Kidney (tissue), 22 donors: ENCODE measurements at places on chromosomes 7 and 10. TPM values are rescaled to one million over a fixed set of nuclear protein-coding genes. Genes with fewer than 3 reads are reported as not detected.

Gene STOX1
- total RNA-seq, result 1.5 TPM

Gene CYP3A4
- total RNA-seq, result not detected

Gene MPP7
- total RNA-seq, result 11.6 TPM

Gene LHPP
- total RNA-seq, result 16.6 TPM

Gene ZNF117
- 12.6 TPM for total RNA-seq

Gene LBX1
- not detected for total RNA-seq

Gene VIM
- 1,044 TPM for total RNA-seq

- no peak for DNase-seq
Observed at GRCh38 chr7:13778967-13779366, 210.5 kb downstream of the ETV1 start.

DNA sequence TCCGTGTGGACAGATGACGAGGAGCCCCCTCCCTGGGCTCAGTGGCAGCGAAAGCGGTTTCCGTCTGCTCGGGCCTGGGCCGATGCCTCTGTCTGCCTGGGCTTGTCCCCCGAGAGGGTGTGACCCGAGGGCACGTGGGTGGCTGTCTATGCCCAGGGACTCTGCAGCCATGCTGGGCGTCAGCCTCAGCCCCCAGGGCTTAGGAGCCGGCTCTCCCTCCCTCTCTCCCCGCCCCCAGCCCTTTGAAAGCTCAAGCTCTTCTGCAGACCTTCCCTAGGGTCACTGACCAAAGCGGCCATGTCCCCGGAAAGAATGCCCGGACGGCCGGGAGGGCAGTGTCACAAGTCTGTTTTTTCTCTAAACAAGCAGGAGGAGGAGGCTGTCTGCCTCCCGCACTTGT lies 7.1 kb downstream of the MICALL2 start:
- peak; percentile 73 for DNase-seq

- no peak for DNase-seq
Observed at GRCh38 chr7:22855049-22855392, 32.4 kb upstream of the TOMM7 start.

- DNase-seq, result peak; percentile 92
Observed at GRCh38 chr7:100835903-100836811, 8.8 kb upstream of the EPHB4 start.

DNA sequence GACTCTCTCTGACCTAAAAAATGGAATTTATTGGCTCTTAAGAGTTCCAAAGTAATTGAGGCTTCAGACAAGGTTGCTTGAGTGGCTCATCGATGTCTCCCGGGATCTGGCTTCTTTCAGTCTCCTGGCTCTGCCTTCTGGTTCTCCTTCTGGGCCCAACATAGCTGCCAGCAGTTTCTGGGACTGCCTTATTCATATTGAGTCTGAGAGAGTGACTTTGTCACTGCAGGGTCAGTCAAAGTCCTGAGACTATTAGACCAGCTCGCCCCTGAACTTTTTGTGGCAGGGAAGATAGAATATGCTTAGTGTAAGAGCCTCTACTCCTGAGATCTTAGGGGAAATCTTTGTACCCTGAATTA lies 94.0 kb downstream of the MMRN2 start:
- DNase-seq, result no peak

DNA sequence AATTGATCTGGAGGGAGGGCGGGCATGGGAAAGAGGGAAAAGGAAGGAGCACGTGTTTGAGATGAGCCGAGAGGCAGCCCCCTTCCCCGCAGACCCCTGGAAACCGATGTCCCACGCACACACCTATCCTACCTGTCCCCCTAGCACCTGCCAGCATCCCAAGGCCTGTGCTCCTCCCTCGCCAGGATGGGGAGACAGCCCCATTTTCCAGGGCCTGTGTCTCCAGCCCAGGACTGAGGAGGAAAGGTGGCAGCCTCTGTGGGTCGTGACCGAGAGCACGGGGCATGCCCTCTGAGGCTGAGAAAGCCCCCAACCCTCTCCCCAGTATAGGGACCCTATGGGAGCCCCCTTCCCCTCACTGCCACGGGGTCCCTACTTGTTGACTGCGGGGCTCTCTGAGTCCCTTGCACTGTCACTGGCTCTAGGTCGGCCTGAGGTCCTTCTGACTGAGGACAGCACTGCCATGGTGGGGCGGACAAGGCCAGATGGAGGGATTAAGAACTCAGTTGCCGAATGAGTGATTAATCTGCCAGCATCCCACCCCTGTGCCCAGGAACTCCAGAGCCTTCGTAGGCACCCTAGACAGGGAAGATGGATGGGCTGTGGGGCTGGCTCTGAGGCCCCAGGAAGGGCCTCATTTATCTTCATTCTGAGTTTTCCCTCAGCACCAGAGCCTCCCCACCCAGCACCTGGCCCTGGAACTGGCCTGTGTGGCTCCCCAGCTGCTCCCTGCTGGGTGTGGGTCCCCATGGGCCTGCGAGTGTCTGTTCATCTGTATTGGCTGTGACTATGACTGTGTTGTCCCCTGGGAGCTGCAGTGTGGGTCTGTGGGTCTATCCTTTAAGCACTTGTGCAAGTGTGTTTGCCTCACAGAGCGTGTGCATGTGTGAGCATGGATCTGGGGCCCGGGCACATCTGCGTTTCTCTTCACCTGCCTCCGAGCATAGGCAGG lies 26.0 kb downstream of the CRHR2 start:
- DNase-seq, result no peak

DNA sequence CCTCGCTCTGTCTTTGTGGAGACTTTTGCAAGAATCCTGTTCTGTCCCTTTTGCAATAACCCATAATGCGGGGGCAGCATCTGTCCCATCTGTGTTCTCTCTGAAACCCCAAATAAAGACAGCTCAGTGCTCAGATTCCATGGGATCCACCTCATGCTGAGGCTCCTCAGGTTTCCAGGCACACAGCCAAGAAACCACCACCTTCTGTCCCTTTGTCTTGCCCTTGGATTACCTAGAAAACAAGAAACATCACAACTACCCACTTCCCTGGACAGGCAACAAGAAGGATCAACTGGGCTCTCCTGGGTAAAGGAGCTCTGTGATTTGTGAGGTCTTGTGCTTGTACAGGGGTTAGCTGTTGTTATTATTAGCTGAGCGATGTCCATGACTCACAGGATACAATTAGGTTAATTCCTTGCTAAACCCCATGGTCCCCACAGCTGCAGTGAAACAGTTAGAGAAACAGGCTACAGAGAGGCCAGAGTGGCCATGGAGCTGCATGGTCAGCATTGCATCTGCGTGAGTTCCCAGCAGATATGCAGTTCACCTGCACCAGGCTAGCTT lies 50.2 kb downstream of the CXCL12 start:
- peak; percentile 56 for DNase-seq

DNA sequence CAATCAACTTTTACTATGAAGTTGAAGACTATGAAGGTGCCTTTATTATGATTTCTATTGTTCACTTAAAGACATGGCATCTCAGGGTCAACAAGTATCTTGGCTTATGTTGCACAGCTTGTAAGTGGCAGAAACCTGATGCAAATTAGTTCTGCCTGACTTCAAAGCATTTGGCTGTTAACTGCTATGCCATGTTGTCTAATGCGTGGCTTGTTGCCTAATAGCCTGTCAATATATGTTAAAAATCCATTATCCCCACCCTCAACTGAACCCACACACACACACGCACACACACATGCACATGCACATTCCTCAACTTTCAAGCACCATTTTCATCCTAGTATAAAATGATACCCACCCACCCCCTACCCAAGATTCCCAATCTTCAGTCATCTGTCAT lies 217.1 kb downstream of the NRG3 start:
- DNase-seq, result no peak

DNA sequence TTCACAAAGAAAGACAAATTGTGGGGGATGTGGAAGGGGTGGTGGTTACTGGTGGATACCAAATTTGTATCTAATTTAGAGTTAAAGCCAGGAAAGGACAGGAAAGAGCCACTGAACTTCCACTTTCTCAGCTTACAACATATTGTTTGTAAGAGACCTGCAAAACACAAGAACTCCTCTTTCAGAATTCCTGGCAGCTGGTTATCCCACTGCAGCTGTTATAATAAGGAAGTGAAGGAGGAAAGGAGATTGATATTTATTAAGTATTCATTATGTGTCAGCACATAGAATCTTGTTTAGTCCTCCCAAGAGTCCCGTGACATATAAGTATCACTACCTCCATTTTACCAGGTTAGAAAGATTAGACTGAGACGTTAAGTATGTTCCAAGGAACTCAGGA lies 481.7 kb downstream of the PHTF2 start:
- DNase-seq, result no peak

DNA sequence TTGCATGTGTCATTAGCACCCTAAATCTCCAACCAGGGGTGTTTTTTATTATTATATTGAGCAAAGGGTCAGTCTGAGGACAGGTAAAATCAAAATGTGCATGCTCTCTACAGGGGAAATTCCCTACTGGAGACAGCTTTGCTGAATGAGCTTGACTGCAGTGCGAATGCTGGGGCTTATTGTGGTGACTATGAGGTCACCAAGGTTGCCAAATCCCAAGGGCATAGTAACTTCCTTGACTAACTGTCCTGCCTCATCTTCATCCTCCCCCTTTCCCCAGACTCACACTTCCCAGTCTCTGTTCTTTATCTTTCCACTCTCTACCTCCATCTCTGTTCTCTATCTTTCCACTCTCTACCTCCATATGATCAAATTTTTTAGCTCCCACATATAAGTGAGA lies 22.9 kb upstream of the AOC1 start:
- DNase-seq, result no peak

DNA sequence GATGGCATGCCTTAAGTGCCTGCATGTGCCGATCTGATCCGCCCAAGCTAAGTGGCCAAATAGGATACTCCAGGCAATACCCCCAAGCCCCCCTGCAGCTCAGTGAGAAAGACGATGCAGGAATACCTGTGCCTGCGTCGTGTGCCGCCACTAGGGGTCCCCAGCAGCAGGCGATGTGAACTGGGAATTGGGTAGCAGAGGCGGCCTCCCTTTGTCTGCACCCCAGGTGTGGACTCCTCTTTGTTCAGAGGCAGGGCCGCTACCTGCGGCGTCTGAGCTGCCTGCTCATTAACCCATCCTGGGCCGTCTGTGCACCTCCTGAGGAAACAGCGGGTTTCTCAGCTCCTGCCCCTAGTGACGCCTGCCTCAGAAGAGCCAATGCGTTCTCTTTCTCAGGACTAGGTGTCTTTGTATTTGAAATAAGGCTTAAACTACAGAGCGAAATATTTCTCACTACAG lies 4.8 kb upstream of the CHN2 start:
- DNase-seq, result peak; percentile 85

GRCh38 chr7:12239806-12240205 lies 28.7 kb downstream of the TMEM106B start:
- no peak for DNase-seq

GRCh38 chr7:36775061-36775620 lies 50.8 kb upstream of the AOAH start:
- no peak for DNase-seq

GRCh38 chr10:119734396-119735332 lies 8.8 kb downstream of the INPP5F start:
- DNase-seq, result no peak

- no peak for DNase-seq
Observed at GRCh38 chr10:67288688-67289410, 363.0 kb downstream of the LRRTM3 start.

DNA sequence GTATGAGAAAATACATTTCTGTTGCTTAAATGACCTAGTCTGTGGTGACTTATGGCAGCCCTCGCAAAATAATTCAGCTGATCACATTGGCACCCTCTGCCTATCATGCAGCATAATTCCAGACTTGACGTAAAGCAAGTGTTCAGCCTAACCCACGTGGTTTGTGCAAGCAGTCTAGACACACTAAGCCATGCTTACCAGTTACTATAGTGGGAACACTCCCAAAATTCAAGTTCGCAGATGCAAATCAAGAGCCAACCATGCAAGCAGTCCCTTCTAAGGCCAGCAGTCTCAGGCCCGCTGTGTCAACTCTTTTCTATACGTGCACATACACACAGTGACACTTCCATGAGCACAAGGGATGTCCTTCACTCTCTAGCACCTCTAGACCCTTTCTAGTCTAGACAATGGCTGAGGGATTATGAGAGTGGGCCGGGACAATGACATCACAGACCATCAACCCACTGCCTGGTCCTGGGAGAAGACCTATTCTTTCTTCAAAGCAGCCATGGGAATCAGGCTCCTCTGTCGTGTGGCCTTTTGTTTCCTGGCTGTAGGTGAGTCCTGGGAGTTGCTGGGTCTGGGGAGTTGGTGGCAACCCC lies 29.0 kb upstream of the PRSS1 start:
- DNase-seq, result no peak

GRCh38 chr7:27971171-27971812 lies 209.3 kb downstream of the JAZF1 start:
- DNase-seq, result peak; percentile 45

DNA sequence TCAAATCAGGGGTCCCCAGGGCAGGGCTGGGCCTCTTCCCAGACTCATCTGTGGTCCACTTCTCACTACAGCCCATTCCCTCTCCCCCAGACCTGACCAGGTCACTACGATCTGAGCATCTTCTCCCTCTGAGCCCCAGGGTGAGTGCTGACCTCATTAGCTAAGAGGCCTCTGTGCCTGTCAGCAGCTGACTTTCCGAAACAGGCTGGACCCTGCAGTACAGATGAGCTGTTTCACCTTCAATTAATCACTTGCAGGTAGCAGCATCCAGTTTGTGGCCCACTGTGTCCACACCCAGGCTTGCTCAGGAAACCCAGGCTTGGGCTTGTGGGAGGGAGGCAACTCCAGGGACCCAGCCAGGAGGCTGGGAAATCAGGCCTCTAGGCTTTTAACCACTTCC lies 24.3 kb downstream of the SRRM3 start:
- DNase-seq, result no peak

GRCh38 chr7:10706875-10707493 lies 266.7 kb upstream of the PHF14 start:
- DNase-seq, result no peak

DNA sequence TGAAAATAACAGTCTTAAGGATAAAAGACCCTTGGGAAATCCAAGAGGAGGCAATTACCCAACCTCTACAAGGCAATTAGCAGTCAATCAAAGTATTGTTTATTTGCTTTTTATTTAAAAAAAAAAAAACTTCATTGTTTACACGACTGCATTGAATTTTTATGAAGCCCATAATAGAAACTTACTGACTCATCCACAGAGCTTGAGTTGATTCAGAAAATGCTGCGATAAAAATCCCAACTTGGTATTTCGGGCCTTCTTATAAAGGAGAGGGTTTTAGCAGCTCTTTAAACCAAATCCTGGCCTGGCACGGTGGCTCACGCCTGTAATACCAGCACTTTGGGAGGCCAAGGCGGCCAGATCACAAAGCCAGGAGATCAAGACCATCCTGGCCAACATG lies 69.2 kb upstream of the PALS2 start:
- no peak for DNase-seq

DNA sequence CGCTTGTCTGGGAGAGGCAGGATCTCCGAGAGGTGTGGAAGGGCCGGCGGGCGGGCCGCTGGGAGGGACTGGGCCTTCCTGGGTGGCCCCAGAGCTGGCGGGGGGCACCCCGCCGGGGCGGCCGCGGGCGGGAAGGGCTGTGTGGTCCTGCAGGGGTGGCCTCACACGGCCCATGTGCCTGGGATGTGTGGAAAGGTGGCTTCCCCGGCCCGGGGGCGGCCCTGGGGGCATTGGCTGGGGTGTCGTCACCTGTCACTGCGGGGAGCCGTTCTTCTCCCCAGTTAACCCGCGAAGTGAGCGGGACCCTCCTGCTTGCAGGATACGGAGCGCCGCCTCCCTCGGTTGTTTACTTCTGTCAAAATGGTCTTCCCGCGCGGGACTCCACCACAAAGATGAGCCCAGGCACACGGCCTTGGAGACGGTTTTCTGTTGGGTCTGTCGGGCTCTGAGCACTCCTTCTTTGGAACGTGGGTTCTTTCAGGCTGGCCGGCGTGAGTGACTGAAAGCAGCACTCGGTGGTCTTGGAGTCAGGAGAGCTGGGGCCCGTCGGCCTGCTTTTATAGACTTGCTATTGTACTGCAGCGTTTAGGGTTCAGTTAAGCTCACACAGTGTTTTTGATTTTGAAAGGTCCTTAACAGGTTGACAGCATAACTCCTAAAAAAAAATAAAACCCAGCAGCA lies 700 bp downstream of the SMC3 start:
- DNase-seq, result peak; percentile 64
